Urinary bladder (tissue), 4 donors: ENCODE measurements at places on chromosomes 16 and 17. TPM values are rescaled to one million over a fixed set of nuclear protein-coding genes. Genes with fewer than 3 reads are reported as not detected.

Gene TOP3A
- 27.4 TPM for total RNA-seq

Gene FOXL1
- 7.8 TPM for total RNA-seq

Gene PRSS36
- total RNA-seq, result 2.0 TPM

Gene TLCD3B
- total RNA-seq, result 0.32 TPM

Gene MYLK3
- 3.1 TPM for total RNA-seq

Gene C17orf78
- total RNA-seq, result not detected

Gene CYGB
- 14.4 TPM for total RNA-seq

Gene PRKCB
- 7.0 TPM for total RNA-seq

Gene KRT17
- total RNA-seq, result 33.5 TPM

Gene SYCE1L
- 0.90 TPM for total RNA-seq

Gene KRTAP9-4
- not detected for total RNA-seq

Gene CDH11
- total RNA-seq, result 428 TPM
